ENCODE measurements at places on chromosomes 6 and 20.

DNA sequence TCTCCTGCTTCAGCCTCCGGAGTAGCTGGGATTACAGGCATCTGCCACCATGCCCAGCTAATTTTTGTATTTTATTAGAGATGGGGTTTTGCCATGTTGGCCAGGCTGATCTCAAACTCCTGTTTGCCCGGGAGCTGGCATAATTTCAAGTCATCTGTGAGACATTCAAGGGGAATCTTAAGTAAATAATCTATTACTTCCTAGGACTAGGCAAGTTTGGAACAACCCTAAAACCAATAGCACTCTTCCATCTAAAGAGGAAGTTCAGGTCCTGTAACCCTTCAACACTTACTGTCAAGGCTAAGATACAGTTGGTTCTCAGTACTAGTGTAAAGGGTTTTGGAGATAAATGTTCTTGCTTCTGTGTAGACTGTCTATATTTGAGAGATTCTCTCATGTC, 267.8 kb upstream of the IRAK1BP1 start:
- DNase-seq: no peak

DNA sequence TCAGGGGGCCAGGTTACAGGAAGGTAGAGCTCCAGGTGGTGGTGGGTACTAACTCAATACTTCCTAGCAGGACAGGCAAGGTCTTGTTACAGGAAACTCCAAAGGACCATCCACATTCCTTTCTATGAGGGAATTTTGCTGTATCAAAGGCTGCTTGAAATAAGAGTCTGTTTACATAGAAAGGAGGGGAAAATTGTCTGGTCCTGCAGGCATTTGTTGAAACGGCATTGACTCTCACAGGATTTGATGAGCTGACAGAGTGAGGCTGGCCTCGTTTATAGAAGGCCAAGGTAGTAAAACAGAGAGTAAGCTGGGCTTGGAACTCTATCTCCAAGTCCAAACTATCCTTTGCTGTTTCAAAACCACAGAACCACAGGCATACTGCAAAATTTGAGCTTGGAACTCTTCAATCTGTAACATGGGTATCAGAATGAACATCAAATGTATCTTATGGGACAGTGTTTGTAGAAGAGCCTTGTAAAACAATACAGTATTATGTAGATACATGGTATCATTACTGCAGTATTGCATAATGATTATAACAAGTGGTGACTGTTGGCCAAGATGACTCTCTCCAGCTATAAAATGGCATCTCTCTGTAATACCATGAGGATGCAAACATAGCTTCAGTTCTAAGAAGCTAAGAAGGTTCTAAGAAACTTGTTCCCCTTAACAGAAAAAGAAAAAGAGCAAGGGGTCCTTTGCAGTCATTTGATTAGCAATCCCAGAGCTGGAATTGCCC, 61.5 kb downstream of the TRAM2 start:
- DNase-seq: no peak

DNA sequence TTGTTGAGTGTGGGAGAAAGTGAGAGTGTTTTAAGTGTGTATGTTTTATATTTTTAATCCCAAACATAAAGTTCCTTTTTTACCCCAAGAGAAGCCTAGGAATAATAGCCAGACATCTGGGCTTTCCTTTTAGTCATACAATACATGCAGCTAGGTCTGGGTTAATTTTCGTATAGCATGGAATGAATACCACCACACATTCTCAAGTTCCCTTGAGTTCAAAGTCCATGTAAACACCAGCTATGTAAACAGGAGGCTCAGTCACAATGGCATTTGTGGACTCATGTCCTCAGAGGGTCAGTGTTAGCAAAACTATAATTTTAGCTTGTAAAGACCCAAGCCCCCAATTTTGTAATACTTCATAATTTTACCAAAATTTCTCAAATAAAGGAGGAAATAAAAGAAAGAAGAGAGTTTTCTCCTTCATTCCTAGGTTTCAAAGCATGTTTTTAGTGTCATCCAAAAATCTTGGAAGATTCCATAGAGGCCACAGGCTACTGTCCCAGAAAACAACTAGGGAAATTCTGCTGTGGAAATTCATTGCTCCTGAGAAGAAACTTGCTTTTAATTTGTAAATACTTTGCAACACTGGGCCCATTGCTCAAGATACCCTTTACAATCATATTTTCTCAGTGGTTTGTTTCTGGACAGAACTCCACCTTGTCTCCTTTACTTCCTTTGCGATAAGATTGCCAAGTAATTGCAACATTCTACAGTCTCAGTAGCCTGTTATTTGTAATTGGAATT, 671.2 kb downstream of the COL12A1 start:
- no peak for DNase-seq

DNA sequence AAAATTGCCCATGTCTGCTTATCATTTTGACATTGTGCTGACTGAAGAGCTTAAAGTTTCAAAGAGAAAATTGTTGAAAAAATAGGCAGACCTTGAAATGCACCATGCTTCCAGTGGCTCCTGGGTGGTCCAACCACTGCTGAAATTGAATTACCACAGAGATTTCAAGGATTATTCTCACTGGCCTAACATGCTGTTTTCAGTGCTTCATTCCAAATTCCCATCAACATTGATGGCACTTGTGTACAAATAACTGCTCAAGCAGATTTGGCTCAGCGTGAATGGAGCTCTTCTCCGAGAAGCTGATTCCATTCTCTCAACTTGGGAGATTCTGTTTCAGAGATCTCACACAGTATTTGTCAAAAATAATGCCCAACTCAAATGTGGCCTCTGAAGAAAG, 75.5 kb downstream of the LAMA4 start:
- no peak for DNase-seq

DNA sequence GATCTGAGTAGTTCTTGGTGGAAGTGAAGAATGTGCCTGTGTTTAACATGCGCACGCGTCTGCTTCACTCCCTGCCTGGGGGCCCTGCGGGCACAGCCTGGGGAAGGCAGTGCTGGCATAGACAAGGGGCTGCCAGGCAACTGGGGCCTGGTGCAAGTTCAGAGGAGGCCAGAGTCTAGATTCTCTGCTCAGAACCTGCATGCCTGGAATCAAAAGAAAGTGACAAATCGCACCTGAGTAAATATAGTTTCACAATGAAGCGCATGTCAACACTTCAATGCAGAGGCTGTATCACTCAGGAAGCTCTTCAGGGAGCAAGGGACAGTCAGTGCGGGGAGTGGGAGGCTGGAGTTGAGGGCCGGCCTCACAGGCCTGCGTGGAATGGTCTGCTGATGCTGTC, 24.2 kb upstream of the PPP1R14C start:
- no peak for DNase-seq

DNA sequence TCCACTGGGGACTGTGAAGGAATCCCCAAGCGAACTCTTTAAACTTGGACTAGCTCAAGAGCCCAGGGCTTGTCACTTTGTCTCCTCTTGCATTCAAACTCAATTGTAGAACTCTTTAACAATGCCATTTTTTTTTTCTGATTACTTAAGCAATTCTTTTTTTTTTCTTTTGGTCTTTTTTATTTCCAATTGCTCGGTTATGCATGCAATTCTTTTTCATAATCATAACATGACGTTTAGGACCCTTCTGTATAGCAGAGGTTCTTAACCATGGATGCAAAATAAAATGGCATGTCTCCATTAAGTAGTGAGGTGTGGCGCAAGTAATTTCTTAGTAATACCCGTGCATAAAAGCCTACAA, 466 bp upstream of the BFSP1 start:
- no peak for DNase-seq

DNA sequence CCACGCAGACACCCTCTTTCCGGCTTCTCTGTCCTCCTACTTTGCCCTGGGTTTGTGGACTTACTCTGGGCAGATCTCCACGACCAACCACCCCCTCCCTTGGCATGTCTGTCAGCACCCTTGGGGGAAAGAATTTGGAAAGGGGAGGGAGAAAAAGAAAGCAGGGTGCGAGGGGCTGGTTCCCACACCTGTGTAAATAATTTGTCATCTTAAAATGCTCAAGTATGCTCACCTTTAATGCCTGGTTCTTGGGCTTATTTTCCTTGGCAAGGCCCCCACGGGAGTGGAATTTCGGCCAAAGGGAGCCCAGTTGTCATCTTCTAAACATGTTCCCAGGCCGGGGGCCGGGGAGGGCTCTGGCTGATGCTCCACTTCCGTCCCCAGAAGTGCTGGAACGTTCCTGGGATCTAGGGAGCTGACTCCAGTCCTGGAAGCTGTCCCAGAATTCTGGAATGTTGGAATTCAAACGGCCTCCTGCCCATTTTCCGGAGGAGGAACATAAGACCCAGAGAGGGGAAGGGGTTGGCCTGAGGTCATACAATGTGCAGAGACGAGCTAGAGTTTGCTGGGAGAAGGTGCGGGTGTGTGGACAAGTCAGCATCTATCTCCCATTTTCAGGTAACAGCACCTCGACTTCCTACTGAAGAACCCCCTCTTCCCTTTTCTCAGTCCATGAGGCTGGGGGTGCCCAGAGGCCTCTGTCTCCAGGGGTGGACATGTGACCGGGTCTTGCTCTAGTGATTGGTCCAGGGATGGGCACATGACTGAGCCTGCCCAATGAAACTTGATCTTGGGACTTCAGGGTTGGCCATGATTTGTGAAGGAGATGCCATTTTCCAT, 122.3 kb downstream of the CEBPB start:
- no peak for DNase-seq

GRCh38 chr6:108958900-108959770, 110.9 kb downstream of the ARMC2 start:
- no peak for DNase-seq

DNA sequence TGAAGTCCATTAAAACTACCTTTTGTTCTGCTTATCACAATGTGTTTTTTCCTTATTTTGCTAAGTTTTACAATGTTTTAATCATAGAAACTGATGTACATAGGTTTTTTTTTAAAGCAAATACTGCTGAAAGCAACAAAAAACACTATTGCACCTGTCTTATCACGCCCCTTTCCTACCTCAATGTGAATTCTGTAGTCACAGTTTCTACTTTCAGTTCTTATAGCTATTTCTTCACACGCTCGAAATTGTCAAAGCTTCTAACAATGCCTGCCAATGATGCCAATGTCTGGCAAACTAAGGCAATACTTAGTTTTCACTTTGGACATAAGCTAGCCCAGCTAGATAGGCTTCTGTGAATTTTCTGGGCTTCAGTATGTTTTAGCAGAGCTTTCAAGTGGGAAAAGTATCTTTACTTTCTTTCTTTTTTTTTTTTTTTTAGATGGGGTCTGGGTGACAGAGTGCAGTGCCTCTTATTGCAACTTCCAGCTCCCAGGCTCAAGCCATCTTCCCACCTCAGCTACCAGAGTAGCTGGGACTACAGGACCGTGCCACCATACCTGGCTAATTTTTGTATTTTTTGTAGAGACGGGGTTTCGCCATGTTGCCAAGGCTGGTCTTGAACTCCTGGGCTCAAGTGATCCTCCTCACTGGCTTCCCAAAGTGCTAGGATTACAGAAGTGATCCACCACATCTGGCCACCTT, 85.5 kb upstream of the HTR1B start:
- DNase-seq: no peak

DNA sequence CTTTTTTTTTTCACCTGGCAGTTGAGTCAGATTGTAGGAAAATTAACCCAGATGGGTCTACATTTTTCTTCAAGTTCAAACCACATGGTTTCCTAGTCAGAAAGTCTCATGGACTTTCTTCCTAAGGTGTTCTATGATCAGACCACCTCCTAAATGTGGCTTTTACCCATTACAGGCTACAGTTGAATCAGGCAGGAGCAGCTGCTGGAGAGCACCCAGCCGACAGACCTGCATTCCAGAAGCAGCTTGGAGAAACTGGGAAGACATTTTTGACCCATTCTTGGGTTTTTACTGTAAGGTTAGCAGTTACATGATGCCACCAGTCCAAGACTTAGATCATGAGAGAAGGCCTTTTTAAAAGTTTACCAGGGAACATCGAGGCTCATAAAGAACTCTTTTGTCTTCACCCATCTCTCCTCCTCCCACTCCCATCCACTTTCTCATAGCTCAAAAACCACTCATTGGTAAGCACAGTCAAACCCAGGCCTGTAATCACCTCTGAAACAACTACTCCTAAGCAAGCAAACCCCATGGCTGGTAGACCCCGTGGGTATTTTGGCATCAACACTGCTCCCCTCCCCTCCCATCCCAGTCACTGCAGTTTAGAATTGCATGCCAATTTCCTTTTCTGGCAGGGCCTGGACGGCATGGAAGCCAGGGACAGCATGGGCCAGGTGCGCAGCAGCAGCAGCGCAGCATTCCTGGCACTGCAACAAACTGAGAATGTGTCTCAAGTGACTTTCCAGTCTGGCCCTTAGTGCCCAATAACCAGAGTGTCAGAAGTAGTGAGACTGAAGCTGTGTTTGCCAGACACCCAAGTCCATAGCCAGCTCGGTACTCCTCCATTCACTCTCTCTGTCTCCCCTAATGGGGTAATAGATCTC, 113.7 kb downstream of the CLIC5 start:
- DNase-seq: no peak

DNA sequence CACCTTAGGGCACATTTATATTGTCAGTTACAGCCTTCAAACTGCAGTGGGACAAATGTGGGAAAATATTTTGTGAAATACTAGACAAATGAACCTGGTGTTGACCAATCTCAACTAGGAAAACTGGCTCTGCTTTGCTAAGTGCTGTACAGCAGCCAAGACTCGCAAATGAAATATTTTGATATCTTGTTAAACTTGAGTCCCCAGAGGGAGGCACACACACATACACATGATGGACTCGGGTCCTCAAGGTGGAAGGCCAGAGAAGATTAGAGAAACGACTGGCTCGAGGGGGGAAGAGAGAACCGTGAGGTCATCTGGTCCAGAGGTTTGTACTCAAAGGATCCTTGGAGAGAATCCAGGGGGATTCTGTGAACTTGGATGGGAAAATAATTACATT, 67.3 kb upstream of the JAG1 start:
- DNase-seq: no peak

GRCh38 chr6:128346569-128346968, 173.8 kb downstream of the PTPRK start:
- no peak for DNase-seq

DNA sequence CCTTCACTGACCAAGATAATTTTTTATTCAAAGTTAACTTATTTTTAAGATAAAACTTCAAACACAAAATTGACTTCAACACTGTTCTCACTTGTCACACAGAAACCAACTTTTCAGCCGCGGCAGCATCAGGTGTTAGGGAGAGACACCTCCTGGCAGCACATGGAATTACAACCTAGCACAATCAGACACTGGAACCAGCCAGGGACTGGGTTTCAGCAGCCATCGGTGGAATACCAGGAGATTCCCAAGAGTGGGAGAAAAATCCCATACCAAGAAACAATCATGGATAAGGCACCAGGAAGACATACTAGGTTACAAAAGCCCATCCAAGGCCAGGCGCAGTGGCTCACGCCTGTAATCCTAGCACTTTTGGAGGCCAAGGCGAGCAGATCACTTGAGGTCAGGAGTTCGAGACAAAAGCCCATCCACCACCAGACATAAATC, 70.0 kb downstream of the SNX5 start:
- peak; percentile 58 for DNase-seq

- DNase-seq: no peak
These were observed 462.9 kb downstream of the PREX1 start for GRCh38 chr20:48364688-48365421.

- DNase-seq: no peak
These were observed 374.1 kb downstream of the BCKDHB start for GRCh38 chr6:80480421-80481157.

- no peak for DNase-seq
These were observed 980 bp upstream of the SALL4 start for GRCh38 chr20:51803148-51803854.

All from stimulated activated CD4-positive, alpha-beta T cell treated with anti-CD3 and anti-CD28 coated beads, Interleukin-12 subunit alpha, Interleukin-12 subunit beta, amount 100 ng/mL, for 4 hours (primary cell).